ENCODE measurements at places on chromosomes 12 and 14.

- no peak for DNase-seq
These were observed 23.4 kb upstream of the LRP6 start for GRCh38 chr12:12290206-12290605.

DNA sequence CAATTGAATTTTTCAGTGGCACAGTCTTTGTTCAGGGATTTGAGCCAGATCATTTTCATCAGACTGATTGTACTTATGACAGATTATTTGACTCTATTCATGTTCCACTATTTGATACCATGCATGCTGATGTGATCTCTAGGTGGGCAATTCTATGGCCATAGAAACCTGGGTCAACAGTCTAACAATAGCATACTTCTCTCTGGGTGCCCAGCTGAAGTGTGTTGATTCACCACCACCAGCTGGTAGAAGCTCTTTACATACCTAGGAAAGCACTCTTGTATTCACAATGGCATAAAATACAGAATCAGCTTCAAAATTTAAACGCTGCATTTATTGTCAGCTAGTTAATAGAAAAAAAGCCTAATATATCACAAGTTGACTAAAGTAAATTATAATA lies 90.2 kb upstream of the TMTC2 start:
- DNase-seq = peak; percentile 93

- DNase-seq = no peak
These were observed 58.9 kb downstream of the DDX51 start for GRCh38 chr12:132085291-132085635.

DNA sequence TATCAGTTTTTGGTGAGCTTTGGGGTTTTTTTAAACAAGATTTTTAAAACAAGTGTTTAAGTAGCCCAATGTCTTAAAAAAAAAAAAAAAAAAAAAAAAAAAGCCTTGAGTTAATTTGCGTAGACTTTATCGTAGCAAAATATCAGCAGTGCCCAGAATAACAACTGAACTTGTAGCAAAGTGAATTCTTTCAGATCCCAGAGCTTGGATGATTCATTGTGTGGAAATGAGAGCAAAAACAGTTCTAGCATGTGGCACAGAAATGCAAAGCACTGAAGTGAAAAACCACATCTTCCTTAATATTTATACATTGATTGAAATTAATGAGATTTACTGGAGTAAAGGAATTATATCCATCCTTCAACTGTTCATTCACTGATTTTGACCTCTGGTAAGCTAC lies 258.1 kb downstream of the EGLN3 start:
- DNase-seq = no peak

GRCh38 chr12:131372171-131372475 lies 338.8 kb upstream of the SFSWAP start:
- no peak for DNase-seq

GRCh38 chr14:24705840-24706239 lies 71.8 kb upstream of the GZMB start:
- DNase-seq = no peak

DNA sequence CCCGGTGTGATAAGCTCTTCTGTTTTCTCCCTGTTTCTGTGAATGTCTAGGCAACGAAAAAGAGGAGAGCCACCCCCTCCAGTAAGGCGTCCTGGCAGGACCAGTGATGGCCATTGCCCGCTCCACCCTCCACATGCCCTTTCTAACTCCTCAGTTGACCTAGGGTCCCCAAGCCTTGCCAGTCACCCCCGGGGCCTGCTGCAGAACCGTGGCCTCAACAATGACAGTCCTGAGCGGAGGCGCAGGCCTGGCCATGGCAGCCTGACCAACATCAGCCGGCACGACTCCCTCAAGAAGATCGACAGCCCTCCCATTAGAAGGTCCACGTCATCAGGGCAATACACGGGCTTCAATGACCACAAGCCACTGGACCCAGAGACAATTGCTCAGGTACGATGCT lies 94.3 kb downstream of the KICS2 start:
- DNase-seq = no peak

DNA sequence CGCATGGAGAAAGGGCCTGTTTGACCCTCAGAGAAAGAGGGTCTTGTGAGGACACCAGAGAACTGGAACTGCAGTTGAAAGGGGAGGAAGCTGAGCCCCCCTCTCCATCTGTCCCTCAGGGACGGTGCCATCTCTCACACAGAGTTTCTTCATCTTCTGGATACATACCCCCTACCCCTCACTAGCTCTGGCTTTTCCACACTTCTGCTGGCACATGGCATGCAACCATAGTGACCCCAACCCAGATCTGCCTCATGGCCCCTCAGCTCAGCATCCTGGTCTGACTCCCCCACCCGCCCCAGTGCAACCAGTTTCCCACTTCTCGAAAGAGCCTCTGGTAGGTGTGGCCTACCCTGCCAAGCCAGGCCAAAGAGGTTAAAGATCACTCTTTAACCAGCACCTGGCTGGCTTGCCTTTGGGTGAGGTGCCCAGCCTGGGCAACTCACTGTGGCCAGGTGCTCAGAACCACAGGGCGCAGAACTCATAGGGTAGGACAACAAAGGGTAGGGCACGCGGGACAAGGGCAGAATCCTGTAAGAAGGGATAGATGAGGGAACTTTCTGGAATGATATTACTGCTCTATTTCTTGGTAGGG lies 25.8 kb downstream of the GALNT16 start:
- DNase-seq = no peak

DNA sequence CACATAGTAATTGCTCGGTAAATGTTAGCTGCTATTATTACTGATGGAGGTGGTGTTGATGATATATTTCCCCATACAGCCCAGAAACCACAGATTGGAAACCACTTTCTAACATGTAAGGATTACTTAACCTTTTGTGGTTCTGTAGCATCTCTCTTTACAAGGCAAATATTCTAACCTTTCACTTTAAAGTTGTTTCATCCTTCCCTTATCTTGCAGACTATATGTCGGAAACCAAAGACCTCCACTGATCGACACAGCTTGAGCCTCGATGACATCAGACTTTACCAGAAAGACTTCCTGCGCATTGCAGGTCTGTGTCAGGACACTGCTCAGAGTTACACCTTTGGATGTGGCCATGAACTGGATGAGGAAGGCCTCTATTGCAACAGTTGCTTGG lies 75.8 kb downstream of the FRMD6 start:
- no peak for DNase-seq

- DNase-seq = no peak
These were observed 1.0 kb upstream of the GXYLT1 start for GRCh38 chr12:42145552-42146215.

- DNase-seq = no peak
These were observed 636 bp upstream of the IFNG-AS1 start for GRCh38 chr12:67988601-67989021.

DNA sequence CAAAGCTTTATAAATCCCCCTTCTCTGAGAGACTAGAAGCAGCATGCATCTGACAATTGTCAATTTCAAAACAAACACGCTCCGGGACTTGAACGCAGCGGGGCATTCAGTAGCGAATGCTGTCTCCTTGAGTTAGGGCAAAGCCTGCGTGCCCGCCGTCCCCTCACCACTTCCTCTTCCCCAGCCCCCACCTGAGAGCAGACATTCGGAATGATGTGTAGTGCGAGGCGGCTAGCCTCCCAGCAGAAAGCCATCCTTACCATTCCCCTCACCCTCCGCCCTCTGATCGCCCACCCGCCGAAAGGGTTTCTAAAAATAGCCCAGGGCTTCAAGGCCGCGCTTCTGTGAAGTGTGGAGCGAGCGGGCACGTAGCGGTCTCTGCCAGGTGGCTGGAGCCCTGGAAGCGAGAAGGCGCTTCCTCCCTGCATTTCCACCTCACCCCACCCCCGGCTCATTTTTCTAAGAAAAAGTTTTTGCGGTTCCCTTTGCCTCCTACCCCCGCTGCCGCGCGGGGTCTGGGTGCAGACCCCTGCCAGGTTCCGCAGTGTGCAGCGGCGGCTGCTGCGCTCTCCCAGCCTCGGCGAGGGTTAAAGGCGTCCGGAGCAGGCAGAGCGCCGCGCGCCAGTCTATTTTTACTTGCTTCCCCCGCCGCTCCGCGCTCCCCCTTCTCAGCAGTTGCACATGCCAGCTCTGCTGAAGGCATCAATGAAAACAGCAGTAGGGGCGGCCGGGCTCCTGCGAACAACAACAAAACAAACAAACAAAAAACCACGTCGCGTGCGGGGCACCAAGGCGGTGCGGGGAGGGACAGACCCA lies 2.2 kb downstream of the PRMT8 start:
- DNase-seq = peak; percentile 70

DNA sequence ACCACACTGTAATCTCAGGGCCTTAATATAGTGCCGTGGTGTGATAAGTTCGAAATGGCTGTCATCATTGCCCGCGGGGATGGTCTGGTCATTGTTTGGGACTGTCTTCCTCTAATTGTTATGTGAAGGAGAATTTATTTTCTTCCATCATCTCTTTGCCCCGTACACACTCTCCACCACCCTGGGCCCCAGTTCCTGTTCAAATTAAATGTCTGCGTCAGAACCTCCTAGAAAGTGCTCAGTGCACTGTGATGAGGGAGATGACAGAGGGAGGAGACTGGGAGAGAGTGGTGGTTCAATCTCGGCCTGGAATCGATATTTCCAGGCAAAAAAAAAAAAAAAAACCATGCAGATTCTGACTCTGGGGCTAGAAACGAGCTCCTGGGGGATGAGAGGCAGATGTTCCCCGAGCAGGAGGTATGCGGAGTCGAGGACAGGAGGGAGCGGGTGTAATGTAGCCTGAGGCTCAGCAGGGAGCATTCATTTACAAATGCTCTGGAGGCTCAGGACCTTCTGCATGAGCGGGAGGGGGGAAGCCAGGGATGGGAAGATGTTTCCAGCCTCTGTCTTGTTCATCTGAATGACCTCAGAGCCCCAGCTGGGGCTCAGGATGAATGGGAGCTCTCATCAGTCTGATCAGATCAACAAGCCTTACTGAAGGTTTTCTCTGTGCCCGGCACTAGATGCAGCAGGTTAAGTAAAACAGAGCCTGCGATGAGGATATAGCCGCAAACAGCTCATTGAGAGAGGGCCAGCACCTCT lies 219.5 kb downstream of the TBX5 start:
- peak; percentile 55 for DNase-seq

DNA sequence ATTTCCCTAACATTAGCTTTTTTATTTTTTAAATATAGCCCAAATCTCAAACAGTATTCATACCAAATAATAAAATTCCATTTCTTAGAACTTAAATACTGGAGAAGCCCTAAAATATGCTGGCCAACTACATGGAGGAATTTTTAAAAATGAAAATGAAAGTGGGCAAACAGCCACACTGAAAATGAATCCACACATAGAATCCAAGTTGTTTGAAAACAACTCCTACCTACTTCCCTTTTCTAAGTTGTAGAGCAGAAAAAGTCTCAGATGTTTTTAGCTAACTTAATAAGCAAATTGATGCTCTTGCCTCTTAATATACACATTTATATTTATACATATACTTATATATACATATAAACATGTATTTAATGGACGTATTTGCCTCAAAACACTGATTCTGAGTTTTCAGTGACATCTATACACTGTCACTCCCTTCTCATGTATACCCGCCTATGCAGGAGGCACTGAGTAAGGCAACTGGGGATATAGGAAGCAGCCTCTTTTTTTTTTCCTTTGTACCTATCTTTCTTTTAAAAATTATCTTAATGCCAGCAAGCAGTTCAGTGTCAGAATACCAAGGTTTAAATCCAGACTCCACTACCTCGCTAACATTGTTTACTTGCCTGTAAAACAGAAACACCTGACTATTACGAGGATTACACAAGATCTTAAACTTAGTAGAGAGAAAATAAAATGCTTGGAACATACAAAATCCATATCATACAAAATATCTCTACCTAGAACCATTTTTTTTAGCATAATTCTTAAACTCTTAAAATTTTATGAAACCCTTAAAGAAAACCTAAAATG lies 13.3 kb downstream of the DICER1 start:
- DNase-seq = no peak

DNA sequence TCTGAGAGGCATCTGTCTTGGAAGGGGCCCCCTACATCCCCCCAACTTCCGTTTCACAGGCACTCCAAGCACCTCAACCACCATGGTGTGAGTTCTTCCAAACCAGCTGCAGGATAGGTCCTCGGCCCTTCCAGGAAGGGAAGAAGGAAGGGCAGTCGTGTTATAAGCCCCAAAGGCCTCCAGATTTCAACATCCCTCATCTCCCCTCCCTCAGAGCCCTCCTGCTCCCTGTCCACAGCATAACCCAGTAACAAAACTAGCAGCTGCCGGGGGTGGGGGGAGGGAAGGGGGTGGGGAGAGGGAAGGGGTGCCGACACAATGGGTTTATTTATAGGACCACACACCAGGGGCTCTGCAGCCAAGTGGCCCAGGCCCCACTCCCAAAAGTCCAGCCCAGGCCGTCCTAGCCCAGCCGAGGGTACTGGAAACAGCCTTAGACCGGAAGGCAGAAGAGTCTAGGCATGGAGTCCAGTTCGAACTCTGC lies 18.3 kb downstream of the NCKAP5L start:
- DNase-seq = no peak

DNA sequence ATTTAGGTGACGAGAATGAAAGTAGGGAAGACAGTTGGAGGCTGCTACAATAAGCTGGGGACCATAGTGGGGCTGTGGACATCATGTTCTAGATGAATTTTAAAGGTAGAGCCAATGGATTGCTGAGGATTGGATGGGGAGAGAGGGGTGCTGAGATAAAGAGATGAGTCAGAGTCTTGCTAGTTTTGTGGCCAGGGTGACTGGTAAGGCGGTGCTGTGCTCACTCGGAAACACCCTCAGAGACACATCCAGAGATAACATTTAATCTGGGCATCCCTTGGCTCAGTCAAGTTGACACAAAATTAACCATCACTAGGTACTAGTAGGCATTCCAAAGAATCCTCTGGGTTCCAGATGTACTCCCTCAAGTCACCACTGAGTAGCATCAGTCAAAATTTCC lies 170.7 kb downstream of the ADCK1 start:
- DNase-seq = no peak

DNA sequence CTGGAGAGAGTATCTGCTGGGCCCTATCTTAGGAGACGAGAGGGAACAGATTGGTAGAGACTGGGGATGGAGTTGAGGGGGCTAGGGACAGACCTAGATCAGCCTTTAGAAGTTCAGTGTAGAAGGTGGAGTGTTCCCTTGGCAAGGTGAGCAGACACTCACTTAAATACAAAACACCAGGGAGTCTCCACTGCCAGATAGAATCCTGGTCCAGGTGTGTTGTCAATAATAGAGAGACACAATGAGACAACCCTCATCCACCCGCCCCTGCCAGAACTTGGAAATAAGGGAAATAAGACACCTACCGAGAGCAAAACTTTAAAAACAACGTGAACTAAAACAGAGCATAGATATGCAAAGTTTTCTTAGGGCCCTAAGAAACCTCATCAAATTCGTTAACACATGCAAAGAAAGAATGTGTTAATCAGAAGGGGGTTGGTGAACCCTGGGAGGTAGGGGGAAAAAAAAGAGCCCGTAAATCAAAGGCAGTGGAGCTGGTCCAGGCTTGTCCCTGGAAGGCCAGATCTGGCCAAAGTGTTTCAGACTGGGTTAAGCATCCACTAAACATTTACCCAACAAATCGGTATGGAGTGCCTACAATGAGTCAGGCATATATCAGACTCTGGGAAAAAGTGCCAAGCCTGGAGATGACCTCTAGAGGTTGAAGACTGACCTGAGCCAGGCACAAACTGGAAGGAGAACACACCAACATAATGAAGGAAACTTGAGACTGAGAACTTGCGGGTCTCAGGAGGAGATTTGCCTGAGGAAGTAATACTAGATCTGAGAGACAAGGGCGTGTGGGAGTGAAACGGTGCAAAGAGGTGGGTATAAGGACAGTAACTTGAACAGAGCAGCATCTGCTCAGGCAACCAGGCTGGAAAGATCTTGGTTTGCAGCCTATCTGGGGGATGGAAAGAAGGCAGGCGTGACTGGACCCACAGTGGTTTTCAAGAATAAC lies 37.0 kb upstream of the OTX2 start:
- DNase-seq = no peak

All from NCI-H345 (cell line).